ENCODE measurements at places on chromosomes 5 and 9. TPM values are rescaled to one million over a fixed set of nuclear protein-coding genes. Genes with fewer than 3 reads are reported as not detected.

Gene GPR21
- 2.5 TPM for polyA plus RNA-seq

Gene NR2F1
- polyA plus RNA-seq, result 7.9 TPM

Gene SNCAIP
- polyA plus RNA-seq, result 4.6 TPM

Gene KIF27
- polyA plus RNA-seq, result 5.7 TPM

Gene IFNW1
- polyA plus RNA-seq, result not detected

Gene CNTNAP3
- polyA plus RNA-seq, result 0.73 TPM

All from Purkinje cell (primary cell).